ENCODE measurements at places on chromosomes 3 and 15.
A peak's percentile ranks its signal among the peaks of the same experiment; 100 is the strongest.

- no peak for DNase-seq
Observed at GRCh38 chr15:51842852-51843737, 13.6 kb downstream of the TMOD3 start.

GRCh38 chr3:17752876-17753631 lies 10.6 kb upstream of the TBC1D5 start:
- no peak for DNase-seq

DNA sequence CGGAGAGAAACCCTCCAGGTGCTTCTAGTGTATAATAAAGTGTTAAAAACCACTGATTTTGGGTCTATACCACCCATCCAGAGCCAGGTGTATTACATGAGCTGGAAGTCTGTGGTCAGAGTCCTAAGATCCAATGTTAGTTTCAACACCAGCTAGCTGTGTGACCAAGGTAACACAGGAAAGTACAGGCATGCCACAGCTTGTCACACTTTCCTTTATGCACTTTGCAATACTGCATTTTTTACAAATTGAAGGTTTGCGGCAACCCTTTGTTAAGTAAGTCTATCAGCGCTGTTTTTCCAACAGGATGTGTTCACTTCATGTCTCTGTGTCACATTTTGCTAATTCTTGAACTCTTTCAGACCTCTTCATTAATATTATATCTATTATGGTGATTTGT lies 201.3 kb upstream of the PRICKLE2 start:
- no peak for DNase-seq

DNA sequence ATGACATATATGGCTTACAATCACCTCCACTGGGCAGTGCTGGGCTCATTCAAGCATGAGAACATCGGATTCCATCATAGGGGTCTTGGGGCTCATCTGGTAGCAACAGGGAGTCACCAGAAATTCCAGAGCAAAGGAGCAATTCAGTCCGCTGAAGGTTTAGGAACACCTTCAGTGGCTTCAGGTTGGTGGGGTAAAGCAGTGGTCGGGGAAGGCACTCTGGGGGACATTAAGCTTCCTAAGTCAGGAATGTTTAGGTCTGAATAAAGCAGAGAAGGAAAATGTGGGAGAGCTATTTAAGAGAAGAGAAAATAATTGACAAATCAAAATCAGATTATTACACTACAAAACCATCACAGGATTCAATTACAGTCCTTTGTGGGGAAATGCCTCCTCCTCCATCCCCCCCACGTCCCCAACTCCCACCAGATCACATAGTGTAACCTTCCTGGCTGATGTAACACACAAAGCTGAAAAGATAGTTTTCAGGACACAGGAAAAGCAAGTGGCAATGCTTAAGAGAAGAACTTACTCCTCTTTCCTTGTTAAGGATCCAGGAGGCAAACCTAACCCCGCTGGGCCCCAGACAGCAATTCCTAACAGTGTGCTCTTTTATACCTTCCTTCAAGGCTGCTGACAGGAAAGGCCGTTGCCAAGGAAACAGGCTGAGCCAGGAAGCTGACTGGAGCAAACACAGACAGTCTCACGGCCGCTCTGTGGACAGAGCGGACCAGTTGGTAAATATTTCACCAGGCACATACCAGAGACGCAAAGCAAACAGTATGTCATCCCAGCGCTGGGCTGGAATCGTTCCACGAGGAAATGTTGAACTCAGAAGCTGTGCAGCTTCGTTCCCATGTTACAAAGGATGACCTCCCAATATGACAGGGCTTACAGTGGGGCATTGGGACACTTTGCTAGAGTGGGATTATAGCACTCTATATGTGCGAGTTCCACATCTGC lies 57.5 kb upstream of the LMCD1 start:
- DNase-seq: peak; percentile 54

Measured in NCI-H2081 treated with DMSO at 0.1 percent for 48 hours (cell line).